Right ventricle myocardium superior (tissue), 1 donor: ENCODE measurements at places on chromosomes 5 and 9.

GRCh38 chr5:36751886-36752285, 124.7 kb upstream of the NIPBL start:
- no peak for DNase-seq

DNA sequence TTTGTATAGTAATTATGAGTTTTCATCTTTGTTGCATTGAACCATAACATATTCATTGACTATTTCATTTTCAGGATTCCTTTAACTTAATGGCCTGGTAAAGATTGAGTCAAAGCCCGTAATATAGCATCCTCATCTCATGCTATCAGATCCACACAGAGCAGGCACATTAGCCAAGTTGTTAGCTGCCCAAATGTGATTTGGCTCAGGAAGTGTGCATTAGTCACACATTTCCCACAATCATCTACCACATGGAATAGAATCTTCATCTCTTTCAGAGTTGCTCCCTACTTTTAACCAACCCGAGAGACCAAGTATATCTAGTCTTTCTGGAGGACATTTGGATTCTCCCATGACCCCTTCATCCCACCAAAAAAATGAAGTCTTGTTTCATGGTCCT, 481.0 kb upstream of the PTGER4 start:
- DNase-seq: no peak

DNA sequence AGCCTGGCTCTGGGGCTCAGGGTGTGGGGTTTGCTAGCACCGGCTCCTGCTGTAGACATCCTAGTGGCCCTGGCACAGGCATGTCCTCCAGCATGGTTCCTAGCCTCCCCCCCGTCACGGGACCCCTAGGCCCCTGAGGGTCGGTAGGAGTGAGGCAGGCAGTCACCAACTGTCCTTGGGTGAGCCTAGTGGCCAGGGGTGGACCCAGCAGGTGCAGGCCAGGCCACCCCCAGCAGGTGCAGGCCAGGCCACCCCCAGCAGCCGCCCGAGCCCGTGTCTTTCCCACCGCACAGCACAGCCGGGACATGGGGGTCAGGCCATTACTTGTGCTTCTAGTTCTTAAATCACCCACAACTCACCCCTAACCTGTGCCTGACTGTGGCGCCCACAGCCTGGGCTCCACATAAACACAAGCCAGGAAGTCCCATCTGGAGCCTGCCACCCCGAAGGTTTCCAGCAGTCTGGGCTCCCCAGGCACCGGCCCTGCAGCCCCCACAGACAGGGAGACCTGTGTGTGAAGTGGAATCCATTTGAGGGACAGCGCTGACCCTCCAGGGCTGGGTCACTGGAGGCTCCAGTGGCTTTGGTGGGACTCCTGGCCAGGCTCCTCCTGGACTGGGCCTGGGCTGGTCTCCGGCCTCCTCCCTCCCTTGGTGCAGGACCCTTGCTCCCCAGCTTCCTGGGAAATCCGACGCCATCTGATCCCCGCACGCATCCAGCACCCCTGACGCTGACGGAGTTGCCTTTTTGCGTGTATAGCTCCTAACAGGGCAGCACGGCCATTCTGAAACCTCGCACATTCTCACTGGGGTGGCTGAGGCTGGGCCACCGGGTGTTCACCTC, 114.1 kb upstream of the LPCAT1 start:
- no peak for DNase-seq

DNA sequence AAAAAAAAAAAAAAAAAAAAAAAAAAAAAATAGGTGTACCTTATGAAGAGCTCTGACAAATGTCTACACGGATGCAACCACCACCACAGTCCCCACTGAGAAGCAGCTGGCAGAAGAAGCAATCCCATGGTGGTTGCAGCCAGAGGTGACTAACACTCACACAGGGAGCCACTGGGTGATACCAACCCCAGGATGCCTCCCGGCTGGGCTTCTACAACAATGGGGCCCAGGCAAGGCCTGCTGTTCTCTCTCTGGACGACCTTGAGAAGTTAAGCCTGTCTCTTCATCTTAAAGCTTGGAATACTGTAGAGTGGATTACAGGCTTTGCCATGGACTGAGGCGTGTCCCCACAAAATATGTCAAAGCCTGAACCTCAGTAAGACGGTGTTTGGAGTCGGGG, 104.1 kb downstream of the ROR2 start:
- no peak for DNase-seq

DNA sequence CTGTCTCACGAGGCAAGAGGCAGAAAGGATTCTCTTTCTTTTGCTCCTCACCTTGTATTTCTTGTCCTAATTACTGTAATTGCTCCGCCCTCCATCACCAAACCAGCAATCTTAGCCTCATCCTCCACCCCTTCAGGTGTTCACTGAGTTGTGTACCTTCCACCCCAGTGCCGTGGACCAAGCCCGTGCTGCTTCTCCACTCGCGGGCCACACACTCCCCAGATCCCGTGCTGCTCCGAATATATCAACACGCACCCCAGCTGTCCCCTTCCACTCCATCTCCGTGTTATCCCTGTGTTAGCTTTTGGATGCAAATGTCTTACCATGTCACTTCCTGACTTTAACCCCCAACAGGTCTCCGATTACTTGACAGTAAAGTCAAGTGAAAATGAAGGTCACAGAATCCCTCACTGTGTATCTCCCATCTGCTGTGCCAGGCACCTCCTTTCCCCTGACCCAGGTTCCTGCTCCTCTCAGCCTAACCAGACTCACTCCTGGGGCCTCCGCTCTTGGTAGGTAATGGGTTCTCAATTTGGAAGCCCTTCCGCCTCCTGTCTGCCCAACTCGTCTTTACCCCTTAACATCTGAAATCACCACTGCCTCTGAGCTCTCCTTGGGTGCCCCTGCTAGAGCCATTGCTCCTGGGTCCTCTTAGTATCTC, 320.2 kb downstream of the MED10 start:
- DNase-seq: no peak
